ENCODE measurements at places on chromosomes 11 and 22.

- peak; percentile 73 for DNase-seq
These were observed 286.4 kb downstream of the NTM start for GRCh38 chr11:131656839-131657211.

- no peak for DNase-seq
These were observed 103.1 kb downstream of the MPPED2 start for GRCh38 chr11:30483056-30483455.

- no peak for DNase-seq
These were observed 123.8 kb downstream of the WT1 start for GRCh38 chr11:32311346-32312065.

- no peak for DNase-seq
These were observed 1.9 kb downstream of the RCOR2 start for GRCh38 chr11:63914896-63915691.

- DNase-seq = peak; percentile 69
These were observed 171.1 kb downstream of the TENM4 start for GRCh38 chr11:79269611-79270307.

DNA sequence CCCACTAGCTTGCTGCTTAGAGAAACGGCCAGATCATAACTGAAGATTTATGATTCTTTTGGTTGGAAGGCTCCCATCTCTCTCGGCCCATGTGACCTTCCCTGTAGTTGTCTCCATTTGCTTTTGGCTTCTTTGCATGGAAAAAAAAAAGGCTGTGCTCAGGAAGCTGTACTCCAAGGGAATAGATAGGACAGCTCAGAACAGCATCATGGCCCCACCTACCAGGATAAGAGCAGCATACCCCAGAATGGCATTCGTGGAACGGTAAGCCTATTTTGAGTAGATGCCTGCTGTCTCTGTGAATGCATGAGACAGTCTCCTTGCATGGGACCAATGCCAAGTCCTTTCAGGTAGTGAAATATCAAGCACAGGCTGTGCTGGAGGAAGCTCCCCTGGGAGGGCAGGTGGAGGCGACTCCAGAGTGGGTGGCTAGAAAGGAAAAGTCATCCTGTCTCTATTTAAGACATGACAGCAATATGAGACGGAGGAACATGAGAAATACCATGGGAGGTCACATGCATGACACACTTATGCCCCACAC, 94.1 kb upstream of the AMOTL1 start:
- no peak for DNase-seq

GRCh38 chr11:84465040-84465439, 1162.1 kb downstream of the DLG2 start:
- DNase-seq = no peak

DNA sequence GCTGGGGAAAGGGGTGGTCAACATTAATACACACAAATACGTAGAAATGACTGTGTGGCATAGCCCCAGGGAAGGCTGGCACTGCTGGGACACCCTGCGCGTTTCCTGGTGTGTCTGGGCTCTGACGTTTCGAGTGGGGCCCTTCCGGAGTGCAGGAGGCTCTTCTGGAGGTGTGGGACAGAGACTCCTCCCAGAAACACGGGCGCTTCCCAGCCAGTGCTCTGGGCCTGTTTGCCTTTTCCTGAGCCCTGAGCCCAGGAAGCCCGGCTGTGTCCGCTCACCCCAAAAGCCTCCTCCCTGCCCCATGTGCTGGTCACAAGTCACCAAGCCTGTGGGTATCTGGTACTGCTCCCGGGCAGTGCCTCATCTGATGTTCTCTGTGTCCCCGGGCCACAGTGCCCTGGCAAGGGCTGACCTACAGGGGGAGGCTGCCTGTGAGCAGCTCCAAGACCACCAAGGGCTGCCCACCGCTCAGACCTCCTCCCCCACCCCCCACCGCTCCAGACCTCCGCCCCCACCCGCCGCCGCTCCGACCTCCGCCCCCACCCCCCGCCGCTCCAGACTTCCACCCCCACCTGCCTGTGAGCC, 1133.3 kb downstream of the BRD1 start:
- no peak for DNase-seq

DNA sequence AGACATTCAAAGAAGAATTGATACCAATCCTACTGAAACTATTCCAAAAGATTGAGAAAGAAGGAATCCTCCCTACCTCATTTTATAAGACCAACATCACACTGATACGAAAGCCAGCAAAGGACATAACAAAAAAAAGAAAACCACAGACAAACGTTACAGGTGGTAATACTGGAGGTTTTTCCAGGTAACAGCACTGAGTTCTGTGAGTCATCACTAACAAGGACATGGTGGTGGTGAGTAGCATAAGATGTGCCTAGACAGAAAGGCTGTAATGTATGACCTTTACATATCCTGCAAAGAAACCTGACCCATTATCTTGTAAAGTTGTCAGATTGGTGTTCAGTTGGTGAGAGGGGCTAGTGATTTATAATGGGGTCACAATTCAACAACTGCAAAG, 15.3 kb downstream of the OR9G1 start:
- DNase-seq = no peak

DNA sequence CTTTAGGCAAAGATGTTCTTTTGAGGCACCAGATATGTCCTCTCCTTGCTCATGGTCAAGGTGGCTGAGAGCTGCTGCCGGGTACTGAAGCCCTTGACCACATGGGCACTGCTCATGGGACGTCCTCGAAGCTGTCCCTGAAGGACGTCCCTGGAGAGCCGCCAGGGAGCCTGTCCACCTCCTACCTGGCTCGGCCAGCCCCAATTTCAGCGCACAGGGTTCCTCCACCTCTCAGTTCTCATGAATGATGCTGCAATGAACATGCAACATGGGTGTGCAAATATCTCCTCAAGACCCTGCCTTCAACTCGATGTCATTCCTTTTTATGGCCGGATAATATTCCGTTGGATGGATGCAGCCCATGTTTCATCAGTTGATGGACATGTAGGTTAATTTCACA, 24.4 kb upstream of the TOLLIP start:
- no peak for DNase-seq

DNA sequence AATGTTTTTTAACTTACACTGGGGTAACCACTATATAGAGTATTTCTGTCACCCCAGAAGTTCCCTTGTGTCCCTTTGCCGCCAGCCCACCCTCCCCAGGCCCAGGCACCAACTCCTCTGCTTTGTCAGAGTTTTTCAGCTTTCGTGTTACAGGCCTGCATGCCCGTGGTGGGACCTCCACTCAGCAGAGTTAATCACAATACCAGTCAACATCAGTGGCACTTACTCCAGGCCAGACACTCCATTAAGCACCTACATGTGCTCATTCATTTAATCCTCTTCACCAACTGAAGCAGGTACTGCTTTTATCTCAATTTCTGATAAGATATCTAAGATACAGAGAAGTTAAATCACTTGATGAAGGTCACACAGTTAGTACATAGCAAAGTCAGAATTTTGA, 63.3 kb downstream of the LIF start:
- DNase-seq = no peak

DNA sequence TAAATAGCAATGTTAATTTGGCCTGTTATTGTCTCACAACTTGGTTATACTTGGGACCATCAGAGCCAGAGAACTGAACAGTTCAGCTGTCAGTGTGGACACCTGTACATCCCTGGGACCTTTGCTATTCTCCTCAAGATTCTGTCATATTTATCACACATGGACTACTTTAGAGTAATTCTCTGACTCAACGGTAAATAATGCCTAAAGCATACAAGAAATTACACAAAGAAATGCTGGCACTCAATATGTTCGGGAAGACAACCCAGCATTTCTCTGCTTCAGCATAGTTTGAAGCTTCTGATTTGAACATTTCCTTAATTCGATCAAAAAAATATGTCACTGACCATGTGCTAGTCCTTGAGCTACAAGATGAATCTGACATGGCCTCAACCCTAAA, 34.6 kb upstream of the MMP13 start:
- DNase-seq = no peak

DNA sequence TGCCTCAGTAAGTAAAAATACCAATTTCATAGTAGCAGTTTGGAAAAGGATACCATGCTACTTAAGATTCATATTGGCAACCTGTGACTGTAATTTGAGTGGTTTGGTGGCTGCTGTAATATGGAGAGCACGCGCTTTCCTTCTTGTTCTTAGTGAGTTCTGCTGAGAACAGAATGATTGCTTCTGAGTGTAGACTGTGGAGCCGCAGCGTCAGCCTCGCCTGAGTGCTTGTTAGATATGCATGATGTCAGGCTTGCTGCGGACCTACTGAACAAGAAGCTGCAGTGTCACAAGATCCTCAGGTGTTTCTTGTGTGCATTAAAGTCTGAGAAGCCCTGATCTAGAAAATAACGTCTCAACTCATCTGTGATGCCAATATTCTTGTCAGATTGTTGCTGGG, 143.2 kb downstream of the ARHGAP42 start:
- no peak for DNase-seq

DNA sequence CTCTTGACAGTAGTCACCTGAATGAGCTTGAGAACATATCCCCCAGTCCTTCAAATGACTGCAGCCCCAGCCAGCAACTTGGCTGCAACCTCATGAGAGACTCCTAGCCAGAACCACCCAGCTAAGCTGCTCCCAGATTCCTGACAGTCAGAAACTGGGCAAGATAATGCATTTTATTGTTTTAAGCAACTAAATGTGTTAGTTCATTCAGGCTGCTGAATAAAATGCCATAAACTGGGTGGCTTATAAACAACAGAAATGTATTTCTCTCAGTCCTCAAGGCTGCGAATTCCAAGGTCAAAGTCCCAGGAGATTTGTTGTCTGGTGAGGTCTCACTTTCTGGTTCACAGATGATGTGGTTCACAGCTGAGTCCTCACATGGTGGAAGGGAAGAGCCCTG, 5.8 kb upstream of the PAMR1 start:
- DNase-seq = no peak

GRCh38 chr11:34487430-34487829, 26.2 kb downstream of the ELF5 start:
- no peak for DNase-seq

- no peak for DNase-seq
These were observed 90.3 kb downstream of the SOX6 start for GRCh38 chr11:16266021-16266420.

DNA sequence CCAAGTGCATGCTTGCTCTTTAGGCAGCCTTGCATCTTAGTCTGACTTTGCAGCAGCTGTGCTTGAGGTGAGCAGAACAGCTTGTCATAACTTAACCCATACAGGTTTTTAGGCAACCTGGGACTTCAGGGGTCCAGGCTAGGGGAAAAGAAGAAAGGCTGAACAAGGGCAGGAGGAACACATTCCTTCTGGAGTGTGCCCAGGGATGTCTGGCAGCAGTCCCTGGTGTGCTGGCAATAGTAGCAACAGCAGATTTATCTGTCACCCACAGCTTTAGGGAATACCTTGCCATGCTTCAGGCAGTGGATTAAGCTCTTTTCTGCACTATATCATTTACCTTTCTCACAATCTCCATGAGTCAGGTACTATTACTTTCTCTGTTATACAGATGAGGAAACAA, 513.0 kb downstream of the RAB38 start:
- no peak for DNase-seq

DNA sequence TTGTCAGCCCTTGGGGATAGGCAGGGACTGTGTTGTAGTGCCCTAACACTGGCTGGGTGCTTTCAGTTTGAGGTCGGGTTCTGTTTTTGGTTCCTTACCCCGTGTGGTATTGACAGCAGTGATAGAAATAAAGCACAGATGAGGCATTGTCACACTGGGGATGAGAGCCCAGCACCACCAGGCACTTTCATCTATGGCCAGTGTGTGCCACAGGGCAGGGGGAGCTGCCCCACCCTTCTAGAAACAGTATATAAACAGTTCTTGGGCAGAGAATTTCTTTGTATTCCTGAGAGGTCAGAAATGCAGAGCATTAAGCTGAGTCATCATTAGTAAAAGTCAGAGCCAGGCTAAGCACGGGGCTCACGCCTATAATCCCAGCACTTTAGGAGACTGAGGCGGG, 23.1 kb upstream of the CDC42EP2 start:
- no peak for DNase-seq

DNA sequence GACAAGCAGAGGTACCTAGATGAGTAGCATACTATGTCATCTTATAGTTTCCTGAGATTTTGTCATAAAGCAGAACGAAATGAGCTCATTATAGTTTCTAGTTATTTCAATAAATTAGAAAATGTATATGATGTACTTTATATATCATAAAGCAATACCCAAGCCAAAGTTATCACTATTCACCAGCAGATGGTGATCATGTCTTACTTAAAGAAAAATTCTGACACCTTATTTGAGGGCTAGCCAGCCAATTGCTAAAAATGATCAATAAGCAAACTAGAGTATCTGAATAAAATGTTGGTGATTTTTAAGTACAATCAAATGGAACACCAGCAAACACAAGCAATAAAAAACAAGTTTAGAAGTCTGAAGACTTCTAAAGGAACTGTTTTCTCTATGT, 44.1 kb downstream of the RSF1 start:
- DNase-seq = no peak

DNA sequence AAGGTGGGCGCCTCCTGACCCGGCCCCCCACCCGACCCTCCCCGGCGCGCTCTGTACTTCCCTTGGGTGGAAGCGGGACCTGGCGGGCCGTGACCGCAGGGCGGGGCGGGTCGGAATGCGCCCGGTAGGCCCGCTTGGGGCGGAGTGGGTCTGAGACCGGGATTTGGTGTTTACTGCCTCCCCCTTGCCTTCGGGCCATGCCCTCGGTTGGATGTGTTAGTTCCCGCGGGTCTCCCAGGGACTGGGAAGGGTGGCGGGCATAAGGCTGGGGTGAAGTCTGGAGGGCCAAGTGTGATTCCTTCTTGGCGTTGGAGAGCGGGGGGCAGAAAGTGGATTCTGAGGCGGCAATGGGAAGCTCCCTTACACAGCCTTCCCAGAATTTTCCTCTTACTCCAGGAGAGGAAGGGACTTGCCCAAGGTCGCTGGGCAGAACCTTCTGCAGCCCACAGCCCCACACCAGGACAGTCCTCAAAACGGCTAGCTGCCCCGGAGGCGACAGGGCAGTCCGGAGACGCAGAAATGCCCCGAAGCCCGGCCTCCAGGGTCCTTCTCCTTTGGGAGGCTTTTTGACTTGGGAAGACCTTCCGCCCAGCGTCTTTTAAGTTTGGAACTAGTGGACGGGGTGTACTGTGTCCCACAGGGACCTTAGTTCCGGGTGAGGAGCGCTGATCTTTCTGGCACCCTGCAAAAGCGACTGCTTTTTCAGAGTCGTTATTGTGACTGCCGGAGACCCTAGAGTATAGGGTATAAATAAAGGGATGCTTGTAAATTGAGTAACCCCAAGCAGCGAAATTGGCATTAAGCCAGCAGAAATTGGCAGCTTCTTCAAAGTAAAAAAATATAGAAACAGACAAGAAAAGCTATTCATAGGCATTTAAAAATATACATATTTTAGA, 647 bp downstream of the SWAP70 start:
- peak; percentile 39 for DNase-seq

DNA sequence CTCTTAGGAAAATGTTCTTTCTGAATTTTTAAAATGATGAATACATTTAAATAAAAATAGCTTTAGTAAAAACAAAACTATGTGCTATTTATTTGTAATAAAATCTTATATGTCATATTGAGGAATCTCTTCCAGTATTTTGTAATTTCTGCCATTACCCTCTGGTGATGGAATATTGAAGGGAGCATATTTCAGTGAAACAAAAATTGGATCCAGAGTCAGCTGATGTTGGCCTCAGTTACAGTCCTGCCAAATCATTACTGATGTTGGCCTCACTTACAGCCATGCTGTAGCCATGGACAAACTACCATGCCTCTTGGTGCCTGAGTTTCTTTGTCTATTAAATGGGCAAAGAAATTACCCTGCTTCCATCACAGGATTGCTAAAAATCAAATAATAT, 133.2 kb downstream of the SLC1A2 start:
- no peak for DNase-seq
